ENCODE measurements at places on chromosomes 4 and X. TPM values are rescaled to one million over a fixed set of nuclear protein-coding genes. Genes with fewer than 3 reads are reported as not detected.

DNA sequence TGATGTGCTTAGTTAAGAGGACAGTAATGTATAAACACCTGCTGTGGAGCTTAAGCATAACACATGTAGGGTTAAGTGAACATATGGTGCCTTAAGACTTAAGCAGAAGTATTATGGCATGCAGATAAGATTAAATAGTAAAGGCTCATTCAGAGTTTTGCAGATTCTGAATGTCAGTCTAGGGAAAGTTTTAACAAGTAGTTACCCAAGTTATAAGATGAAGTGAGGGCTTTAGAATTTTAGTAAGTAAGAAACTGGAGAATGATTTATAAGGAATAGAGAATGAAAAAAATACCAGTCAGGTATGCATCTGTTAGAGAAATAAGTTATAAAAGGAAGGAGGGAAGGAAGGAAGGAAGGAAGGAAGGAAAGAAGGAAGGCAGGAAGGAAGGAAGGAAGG lies 902.1 kb downstream of the TRAM1L1 start:
- no peak for DNase-seq

DNA sequence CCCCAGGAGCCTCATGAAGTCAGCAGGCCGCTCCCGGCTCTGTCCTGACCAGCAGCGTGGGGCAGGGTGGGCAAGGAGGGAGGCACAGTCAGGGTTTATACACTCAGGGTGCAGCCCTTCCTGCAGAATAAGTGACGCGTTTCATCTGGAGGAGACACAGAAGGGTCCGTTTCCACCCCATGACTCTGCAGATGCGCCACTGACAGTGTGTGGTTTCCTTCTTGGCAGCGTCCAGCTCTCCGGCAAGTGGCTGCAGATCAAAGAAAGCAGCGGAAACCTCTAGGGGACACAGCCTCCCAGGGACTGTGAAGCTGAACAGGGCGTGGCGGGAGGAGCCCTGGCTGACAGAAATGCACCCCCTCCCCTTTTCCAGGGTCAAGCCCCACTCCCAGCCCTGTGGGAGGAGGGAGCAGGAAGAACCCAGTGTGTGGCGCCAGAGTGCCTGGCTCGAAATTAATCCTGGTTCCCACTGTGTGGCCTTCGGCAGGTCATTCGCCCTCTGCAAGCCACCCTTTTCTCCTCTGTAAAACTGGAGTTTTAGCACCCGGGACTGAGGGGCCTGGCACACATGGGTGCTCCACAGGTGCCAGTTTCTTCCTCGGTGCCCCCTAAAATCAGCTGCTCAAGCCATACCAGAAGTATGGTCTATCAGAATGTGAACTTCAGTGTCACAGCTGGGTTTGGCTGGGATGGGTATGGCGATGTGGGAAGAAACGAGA lies 17.3 kb upstream of the TBC1D14 start:
- DNase-seq = peak; percentile 81

DNA sequence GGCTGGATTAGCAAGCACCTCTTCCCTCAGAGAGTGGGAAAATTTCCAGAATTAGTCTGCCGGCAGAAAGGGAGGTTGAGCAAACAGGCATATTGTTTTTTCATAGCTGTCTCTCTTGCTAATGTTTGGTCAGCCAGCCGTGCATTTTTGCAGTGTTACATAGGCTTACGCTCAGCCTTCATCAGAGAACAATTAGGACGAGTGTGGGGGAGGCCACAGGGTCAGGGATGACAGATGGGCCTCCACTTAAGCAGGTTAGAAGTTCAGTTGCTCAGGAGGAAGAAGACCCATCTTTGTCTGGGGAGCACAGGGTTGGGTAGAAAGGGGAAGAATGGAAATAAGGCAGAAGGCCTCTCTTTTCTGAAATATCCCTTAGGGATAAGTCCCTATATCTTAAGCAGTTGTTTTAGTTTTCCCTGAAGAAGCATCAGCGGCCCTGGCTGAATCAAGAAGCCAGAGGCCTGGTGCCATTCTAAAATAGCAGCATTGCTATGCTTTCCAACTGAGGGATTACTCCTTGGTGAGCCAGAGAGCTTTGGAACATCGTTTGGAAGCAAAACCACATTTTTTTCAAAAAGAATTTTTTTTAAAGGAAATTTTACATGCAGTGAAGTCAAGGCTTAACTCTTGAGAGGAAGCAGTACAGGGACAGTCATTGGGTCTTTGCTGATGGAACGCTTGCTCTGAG lies 118.8 kb downstream of the SMIM20 start:
- DNase-seq = no peak

- no peak for DNase-seq
Observed at GRCh38 chrX:37380924-37381323, 31.8 kb downstream of the PRRG1 start.

DNA sequence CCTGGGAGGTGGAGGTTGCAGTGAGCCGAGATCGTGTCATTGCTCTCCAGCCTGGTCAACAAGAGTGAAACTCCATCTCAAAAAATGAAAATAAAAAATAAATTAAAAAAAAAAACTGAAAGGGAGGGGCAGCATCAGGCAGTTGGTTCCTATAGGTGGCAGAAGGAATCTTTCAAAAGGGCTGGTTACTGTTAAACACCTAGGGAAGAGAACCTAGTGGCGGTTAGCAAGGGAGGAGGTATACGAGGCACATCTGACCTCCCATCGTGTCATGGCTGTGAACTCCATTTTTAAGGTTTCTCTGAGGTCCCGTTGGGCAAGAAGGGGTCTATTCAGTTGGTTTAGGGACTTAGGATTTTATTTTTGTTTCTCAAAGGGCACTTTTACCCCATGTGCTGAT lies 150.1 kb downstream of the SLC7A11 start:
- DNase-seq = no peak

DNA sequence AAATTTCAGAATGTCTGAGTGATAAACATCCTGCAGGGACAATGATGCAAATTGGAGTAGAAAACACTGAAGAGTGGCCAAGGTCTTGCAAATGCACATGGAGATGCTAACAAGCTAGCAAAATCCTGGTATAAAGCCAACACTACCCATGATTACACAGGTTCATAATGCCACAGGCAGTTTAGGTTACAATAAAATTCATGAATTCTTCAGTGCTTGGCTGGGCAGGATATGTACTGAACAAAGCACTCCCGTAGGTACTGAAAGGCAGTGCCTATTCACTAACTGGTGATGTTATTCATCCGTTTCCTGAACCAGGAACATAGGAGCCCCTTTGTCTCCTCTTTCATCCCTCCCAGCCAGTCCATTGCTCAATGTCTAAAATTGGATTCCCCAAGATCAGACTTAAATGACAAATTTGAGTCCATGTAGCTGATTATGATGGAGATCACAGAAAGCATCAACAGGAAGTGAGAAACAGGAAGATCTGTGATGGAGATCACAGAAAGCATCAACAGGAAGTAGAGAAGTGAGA lies 244.5 kb downstream of the DMD start:
- DNase-seq = no peak

GRCh38 chr4:73817341-73817740 lies 19.1 kb upstream of the CXCL6 start:
- DNase-seq = no peak

DNA sequence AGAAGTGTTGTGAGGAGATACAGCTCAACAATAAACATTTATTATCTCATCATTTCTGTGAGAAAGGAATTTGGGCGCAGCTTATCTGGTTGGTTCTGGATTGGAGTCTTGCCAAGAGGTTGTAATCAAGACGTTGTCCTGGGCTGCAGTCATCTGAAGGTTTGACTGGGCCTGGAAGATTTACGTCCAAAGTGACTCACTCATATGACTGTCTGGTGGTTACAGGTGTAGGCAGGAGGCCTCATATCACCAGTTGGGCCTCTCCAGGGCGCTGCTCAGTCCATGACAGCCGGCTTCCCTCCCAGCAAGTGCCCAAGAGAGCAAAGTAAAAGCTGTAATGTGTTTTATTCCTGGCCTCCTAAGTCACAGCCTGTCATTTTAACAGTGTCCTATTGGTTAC lies 106.3 kb downstream of the USP46 start:
- no peak for DNase-seq

- no peak for DNase-seq
Observed at GRCh38 chr4:101857176-101857575, 66.6 kb downstream of the BANK1 start.

DNA sequence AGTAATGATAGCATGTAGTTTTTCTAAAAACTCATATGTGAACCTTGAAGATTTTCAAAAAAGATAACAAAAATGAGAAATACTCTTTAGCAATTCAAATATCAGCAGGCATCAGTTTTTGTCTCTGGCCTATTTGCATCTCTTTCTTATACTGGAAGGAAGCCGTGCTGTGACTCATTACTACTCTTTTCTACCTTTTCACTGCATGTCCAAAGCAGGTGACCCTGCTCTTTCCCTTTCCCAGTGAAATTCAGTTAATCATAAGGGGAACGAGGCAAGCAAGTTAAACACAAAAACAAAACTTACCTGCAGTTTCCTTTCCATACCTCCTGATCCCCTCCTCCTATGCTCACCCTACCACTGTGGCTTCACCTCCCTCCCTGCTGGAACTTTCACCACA lies 9.3 kb downstream of the SPATA4 start:
- no peak for DNase-seq

DNA sequence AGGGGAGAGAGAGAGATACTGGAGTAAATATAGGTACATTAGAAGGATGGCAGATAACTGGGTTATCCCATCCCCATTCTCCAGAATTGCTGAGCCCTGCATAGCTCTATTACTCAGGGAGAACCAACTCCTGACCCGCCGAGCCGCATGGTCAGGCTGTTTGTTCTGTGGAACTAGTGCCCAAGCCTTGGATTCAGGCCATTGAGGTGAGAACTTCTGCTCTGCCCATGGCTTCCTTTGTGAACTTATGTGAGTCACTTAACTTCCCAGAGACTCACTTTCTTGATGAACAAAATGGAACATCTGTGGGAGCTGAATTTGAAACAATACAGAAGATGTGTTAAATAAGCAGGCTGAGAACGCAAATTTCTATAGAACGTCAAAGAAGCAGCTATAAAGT lies 54.2 kb downstream of the SPATA18 start:
- DNase-seq = no peak

KDR gene
- 105 TPM for polyA plus RNA-seq

FAM241A gene
- 2.7 TPM for polyA plus RNA-seq

TCEAL7 gene
- 23.6 TPM for polyA plus RNA-seq

LDOC1 gene
- polyA plus RNA-seq = 59.9 TPM

MAOA gene
- polyA plus RNA-seq = 54.2 TPM

MAOB gene
- 12.0 TPM for polyA plus RNA-seq

All from left lung (tissue), 14 donors.